ENCODE measurements at places on chromosomes 1 and 21.

DNA sequence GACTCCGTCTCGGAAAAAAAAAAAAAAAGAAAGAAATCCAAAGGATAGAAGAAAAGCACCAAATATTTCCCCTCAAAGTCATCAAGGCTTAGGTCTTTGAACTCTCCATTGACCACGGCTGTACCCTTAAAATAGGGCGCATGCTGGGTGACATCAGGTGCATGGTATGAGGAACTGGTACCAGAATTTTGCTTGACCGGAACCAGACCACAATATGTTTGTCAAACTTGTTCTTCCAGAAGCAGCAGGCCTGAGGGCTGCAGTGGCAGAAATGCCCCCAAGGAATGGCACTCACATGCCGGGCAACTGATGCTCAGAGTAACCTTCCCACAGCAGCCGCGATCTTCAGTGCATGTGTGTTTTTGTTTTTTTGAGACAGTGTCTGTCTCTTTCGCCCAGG lies 21.0 kb downstream of the RCC1 start:
- no peak for DNase-seq

DNA sequence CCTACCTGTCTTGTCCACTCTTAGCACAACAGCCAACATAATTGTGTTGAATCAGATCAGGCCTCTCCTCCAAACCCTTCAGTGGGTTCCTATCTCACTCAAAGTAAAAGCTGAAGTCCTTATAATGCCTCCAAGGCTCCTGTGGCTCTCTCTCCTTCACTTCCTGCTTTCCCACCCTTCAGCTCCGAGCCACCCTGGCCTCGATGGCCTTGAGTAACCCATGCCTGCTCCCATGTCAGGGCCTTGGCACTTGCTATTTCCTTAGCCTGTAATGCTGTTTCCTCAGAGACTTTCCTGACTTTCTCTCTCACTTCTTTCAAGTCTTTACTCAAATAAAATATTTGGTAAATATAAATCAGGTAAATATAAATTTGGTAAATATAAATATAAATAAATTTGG lies 8.1 kb upstream of the PLEKHM2 start:
- DNase-seq = no peak

- no peak for DNase-seq
Measured at GRCh38 chr1:35532497-35533223, 24.5 kb downstream of the KIAA0319L start.

DNA sequence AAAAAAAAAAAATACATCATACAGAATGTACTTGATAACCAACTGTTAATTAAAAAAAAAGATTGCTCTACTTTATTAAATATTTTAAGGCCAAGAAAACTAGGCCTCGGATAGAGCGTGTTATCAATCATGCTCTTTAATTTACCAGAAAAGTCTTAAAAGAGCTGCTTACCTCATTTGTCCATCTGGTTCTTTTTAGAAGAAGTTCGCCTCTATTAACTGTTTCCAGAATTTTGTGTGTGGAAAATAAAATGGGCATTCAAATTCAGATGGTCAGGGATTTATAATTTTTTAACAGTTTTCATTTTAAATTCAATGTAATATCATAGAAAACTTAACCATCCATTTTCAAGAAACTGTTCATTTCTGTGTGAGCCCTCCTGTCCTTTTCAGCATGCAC lies 53.8 kb downstream of the KCNK1 start:
- no peak for DNase-seq

GRCh38 chr1:210505601-210506496 lies 177.1 kb downstream of the HHAT start:
- DNase-seq = no peak

DNA sequence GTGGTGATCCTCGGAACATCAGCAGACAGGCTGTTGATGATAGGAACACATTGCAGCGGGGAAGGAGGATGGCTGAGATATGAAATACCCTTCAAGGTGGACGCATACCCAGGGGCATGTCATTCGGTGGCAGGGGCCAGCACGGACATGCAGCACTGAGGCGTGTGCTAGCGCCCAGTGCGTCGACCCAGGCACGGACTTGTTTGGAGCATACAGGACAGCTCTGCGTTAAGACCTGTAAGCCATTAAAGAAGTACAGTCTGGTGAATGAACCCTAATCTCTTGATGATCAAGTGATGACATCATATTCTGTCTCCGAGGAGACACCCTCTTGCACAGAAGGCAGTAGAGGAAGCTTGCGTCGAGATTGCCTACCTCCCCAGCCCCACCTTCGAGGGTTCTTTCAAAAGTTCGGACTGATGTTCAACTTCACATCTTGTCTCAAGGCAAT lies 63.6 kb upstream of the KIF26B start:
- DNase-seq = no peak

GRCh38 chr1:22557341-22557950 lies 5.8 kb upstream of the EPHA8 start:
- DNase-seq = peak; percentile 64

DNA sequence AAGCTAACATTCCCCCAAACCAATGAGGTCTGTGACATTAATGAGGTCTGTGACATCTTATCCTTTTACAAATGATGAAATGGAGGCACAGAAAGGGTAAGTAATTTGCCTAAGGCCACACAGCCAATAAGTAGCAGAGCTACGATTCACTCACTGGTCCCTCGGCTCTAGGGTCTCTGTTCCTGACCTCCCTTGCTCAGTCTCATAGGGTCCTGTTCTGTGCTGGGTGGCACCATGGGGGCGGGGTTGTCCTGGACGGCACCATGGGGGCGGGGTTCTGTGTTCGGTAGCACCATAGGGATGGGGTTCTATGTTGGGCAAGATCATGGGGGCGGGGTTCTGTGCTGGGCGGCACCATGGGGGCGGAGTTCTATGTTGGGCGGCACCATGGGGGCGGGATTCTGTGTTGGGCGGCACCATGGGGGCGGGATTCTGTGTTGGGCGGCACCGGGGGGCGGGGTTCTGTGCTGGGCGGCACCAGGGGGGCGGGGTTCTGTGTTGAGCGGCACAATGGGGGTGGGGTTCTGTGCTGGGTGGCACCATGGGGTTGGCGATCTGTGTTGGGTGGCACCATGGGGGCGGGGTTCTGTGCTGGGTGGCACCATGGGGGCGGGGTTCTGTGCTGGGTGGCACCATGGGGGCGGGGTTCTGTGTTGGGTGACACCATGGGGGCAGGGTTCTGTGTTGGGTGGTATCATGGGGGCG lies 55.6 kb downstream of the CLSTN1 start:
- no peak for DNase-seq

GRCh38 chr1:17405898-17406759 lies 33.3 kb downstream of the RCC2 start:
- DNase-seq = no peak

- DNase-seq = no peak
Measured at GRCh38 chr1:22359427-22359826, 92.2 kb upstream of the ZBTB40 start.

DNA sequence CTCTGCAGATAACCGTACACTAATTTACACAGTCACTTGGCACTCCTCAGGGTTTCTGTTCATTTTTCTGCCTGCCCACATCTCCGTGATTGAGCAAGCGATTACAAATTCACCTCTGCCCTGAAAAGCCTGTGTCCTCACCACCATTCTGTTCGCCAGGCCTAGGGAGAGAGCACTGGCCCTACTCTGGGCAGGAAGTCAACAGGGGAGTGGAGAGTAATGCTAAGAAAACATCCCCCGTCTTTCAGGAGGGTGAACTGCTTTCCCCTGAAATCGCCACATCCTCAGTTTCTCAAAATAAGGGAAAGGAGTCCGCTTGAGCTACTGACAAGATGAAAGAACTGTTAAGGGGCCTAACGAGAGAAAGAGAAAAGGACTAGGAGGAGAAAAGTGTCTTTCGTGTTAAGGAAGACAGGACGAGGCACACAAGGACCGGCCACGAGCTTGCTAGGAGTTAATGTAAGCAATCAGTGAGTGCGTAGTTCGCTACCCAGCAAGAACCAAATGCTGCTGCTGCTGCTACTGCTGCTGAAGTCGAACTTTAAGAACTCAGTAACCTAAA lies 632 bp downstream of the PEX19 start:
- DNase-seq = no peak

DNA sequence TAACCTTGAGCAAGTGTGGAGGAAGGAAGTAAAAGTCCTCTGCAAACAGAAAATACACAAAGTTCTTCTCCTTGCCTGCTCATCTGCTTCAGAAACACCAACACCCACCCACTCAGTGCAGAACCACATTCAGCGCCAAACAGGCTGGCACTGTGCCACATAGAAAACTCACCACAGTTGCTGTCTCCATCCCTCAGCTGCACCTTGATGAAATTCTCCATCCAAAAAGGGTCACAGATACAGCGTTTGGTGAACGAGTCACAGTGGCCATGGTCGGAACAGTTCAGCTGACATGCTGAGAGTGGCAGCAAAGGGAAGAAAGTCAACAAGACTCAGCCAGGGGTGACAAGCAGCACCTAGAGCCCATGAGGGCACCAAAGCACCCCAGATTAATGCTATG lies 114.5 kb downstream of the KIAA0319L start:
- no peak for DNase-seq

DNA sequence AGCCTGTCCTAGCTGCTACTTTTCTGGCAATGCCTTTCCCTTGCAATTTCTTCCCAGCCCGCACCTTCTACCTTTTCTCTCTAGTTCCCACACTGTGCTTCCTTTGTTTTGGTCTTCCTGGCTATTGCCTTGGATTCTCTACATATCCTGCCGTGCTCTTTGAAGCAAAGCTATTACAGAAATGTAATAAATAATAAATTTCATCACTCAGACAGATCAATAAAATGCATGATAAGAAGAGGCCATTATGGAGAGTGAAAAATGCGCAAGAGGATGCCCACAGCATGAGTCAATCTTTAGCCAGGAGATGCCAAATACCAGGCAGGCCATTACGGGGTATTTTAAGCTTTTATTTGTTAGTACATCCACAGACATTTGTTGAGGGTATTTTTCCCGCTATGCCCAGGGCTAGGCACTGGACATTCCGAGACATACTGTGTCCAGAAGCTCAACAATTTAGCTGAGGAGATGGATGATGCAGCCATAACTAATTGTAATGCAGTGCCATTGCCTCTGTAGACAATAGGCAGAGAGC lies 163.6 kb downstream of the ST6GALNAC3 start:
- DNase-seq = no peak

DNA sequence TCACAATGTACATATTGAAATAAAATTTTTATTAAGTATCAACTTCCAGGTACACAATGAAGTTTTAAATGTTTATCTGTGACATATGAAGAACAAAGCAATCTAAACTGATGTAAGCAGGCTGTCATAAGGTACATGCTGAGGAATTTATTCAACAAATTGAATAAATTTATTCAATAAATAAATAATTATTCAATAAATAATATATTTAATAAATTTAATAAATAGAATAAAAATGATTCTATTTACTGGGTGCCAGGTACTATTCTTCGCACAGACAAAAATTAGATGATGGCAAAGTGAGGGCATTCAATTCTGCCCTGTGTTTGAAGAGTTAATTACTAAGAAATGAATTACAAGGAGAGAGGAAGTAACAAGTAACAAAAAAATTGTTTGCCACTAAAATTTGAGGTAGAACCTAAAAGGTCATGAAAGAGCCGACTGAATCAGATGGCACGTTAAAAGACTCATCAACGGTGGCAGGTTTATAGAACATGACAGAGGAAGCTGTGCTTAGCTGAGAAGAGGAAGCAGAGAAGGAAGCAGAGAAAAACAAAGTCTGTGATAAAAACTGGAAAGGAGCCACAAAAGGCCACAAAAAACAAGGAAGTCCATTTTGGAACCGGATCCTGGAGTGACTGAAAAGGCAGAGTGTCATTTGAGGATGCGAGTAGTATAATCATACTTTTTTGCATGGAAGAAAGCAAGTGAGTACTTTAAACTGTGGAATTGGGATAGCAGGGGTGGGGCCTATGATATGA lies 2.2 kb upstream of the USP24 start:
- DNase-seq = no peak

DNA sequence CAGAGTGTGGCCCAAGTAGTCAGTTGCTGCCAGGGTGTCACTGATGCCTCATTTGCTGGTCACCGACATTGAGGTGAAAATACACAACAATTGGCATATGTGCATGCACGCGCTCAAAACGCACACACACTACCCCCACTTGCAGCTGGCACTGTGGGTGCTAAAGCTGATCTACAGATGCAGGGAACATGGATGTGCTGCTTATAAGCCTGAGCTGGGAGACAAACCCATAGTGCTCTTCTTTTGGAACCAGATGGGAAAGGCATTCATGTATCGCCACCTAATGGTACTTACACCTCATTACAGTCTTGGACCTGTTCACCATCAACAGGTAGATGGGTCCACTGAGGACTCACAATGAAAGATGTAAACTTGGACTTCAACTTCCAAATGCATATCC lies 70.3 kb upstream of the CAMK1G start:
- peak; percentile 20 for DNase-seq

- DNase-seq = peak; percentile 69
Measured at GRCh38 chr1:231338270-231339128, at the start of gene SPRTN. Gene SPRTN, plus strand, starts transcription at chr1:231338293. Its CDS starts 91 bp downstream, at chr1:231338384.

DNA sequence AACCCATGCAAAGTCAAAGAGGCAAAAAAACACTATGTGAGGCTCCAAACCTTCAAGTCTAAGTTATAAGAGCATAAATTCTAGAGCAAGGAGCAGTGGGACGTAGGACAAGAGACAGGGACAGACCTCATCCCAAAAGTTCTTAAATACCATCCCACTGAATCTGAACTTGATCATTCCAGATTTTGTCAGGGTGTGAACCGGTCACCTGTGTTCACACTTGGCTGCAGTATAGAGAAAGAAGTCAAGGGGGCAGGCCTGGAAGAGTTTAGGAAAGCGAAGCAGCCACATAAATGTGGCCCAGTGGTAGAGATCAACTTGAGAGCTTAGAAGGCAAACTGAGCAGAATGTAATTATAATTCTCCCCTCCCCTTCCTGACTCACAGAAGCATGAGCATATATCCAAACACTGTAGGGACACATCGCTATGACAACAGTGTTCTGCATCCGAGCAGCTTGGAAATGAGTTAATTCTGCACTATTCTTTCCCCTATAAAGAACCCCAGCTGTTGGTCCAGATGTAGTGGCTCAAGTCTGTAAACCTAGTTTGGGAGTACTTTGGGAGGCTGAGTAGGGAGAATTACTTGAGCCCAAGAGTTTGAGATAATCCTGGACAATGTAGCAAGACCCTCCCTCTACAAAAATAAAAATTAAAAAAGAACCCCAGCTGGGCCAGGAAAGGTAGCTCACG lies 2.7 kb downstream of the AKR7A2 start:
- no peak for DNase-seq

GRCh38 chr21:38439957-38440356 lies 58.3 kb downstream of the ERG start:
- no peak for DNase-seq

DNA sequence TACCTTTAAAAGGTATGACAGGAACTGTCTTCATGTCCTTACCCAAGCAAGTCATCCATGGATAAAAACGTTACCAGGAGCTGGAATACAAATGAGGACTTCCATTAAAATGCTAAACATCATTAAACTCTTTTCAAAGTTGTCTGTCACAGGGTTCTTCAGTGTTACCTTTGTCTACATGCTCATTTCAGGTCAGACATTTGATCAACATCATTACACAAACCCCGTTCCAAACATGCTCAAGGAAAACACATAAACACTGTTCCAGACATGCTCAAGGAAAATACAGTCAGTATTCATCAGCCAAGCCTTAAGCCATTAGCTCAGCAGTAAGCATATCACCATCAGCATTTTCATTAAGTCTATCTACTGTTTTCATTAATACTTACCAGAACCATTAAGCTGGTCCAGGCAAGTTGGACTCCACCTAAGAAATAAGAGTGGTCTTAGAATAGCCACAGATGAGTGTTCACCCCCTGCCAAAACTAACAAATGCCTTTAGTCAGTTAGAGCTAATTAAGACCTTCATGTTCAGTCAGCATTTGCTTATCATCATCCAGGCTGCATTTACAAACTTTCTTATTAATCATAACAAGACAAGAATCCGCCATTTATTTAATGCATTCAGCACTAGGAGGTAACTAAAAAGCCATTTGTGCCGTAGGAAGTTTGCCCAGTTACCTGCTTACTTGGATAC lies 2.2 kb downstream of the GAS5 start:
- DNase-seq = no peak
